ENCODE measurements at places on chromosomes 13 and 19. TPM values are rescaled to one million over a fixed set of nuclear protein-coding genes. Genes with fewer than 3 reads are reported as not detected.

ZNF880 gene
- 29.2 TPM for total RNA-seq

DNA sequence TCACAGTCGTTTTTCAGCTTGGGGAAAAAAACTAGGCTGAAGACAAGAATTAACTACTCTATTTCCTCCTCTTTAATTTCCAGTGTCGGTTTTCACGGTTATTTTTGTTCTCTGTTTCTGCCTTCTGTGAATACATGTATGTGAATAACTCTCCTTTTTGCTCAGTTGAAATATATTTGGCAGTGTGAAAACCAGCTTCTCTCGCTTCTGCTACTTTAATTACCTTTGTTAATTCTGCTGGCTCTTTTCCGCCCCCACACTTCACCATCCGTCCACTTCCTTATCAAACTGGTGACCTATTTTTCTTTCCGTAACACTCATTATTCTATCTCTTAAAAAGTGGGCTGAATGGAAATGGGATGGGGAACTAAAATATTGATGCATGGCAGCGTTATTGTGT is 126.4 kb downstream of the POU4F1 start:
- no peak overlapping the region for H3K27ac ChIP-seq
- no peak for DNase-seq
- no peaks in the 10 kb centered on the region for H3K27me3 ChIP-seq
- no peak overlapping the region for H3K4me3 ChIP-seq
- no peaks in the 10 kb centered on the region for H3K4me1 ChIP-seq

- no peak overlapping the region for H3K4me3 ChIP-seq
- no peaks in the 10 kb centered on the region for H3K36me3 ChIP-seq
- H3K27ac ChIP-seq = no peak overlapping the region
- H3K4me1 ChIP-seq = no peaks in the 10 kb centered on the region
- no peaks in the 10 kb centered on the region for H3K27me3 ChIP-seq
- DNase-seq = no peak
Observed at GRCh38 chr13:53198017-53198416, 169.4 kb downstream of the OLFM4 start.

COL5A3 gene
- not detected for total RNA-seq

ARL11 gene
- total RNA-seq = 17.9 TPM

PLPP2 gene
- 0.37 TPM for total RNA-seq

GRCh38 chr13:99218545-99218944 is 17.9 kb downstream of the UBAC2 start:
- H3K4me1 ChIP-seq = peaks cover 70% of the 10 kb centered on the region
- peaks cover 1% of the 10 kb centered on the region for H3K36me3 ChIP-seq
- no peak for DNase-seq
- no peaks in the 10 kb centered on the region for H3K27me3 ChIP-seq
- no peak overlapping the region for H3K27ac ChIP-seq
- H3K4me3 ChIP-seq = no peak overlapping the region

- no peak overlapping the region for H3K27ac ChIP-seq
- DNase-seq = no peak
- H3K27me3 ChIP-seq = no peaks in the 10 kb centered on the region
- no peaks in the 10 kb centered on the region for H3K36me3 ChIP-seq
- no peaks in the 10 kb centered on the region for H3K4me1 ChIP-seq
Observed at GRCh38 chr13:70183041-70183440, 74.8 kb upstream of the KLHL1 start.

- H3K27me3 ChIP-seq = no peaks in the 10 kb centered on the region
- no peak overlapping the region for H3K27ac ChIP-seq
- no peaks in the 10 kb centered on the region for H3K36me3 ChIP-seq
- no peak overlapping the region for H3K4me3 ChIP-seq
Observed at GRCh38 chr19:56884441-56884840, 43.9 kb upstream of the PEG3 start.
